ENCODE measurements at places on chromosomes 16 and 17. TPM values are rescaled to one million over a fixed set of nuclear protein-coding genes. Genes with fewer than 3 reads are reported as not detected.

DNA sequence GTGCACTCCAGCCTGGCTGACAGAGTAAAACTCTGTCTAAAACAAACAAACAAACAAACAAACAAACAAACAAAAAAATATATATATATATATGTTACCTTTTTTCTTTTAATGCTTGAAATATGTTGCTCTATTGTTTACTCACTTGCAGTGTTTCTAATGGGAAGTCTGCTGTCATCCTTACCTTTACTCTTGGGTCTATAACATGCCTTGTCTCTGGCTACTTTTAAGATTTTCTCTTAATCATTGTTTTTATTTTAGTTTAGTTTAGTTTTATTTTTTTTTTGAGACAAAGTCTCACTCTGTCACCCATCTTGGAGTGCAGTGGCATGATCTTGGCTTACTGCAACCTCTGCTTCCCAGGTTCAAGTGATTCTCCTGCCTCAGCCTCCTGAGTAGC lies 16.1 kb upstream of the TNRC6A start:
- DNase-seq = no peak

DNA sequence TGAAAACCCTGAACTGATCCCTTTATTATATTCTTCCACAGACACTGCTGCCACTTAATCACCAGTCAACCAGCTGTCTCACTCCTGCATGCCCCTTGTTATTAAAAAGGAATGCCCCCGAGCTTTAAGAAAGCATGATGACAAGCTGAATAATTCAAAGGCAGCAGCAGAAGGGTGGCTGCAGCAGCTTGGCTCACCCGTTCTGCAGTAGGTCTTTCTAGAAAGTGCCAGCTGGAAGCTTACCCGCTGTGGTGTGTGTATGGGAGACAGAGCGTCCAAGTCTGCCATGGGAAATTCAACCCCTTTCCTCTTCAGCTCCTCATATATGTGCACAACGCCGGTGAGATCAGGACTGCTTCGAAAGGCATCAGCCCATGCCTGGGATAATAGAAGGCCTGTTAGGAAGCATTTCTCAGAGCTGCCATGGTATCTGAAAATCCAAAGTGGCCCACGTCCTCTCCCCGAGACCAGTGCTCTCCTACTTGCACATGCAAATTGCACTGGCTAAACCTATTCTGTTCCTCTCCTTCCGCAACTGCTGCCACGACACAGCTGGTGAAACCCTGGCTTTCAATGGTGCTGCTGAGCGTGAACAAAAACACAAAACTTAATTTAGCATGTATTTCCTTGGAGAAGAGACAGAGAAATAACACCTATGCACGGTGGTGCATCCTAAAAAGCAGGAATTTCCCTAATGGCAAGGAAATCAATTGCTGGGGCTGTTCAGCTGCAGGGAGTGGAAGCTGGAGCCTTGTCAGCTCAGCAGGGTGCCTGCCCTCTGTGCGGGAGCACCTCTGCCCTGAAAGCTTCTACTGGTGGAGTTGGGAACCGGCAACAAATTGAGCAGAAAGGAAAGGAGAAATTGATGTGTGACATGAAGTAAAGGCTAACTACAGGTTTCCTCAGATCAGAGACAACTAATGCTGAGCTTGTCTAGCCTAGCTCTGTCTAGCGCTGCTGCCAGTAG lies 47.9 kb upstream of the SREBF1 start:
- peak; percentile 62 for DNase-seq

TUBG2 gene
- total RNA-seq = 1.1 TPM

DNA sequence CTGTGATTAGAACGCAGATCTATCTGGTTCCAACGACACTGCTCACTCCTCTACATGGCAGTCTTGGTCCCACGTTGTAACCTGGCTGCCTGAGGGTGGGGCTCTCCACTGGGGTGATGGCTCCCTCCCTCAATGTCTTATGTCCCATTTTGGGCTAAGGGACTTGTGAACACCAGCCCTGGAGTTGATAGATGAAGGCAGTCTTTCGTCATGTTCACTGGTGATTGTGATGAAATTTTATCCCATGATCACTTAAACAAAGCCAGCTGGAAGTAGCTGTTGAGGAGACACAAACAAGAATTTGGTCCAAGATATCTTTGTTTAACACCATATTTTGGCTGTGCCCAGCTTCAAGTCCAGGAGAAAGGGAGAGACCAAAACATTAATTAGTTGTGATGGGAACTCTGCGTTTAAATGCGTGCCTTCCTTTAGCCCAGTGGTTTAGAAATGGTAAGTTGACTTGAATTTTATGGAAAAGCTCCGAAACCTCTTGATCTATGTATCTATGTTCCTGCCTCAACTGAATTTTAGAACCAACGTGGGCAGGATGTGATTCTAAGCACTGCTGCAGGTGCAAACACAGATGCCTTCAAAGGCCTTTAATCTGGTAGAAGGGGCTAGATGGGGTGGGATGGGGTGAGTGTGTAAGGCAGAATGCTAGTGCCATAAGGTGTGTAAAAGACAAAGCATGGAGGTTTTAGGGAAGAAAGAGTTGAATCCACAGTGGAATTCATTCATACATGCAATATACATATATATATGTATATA lies 186.8 kb upstream of the IRX3 start:
- no peak for DNase-seq

KRT40 gene
- total RNA-seq = not detected

DHRS7C gene
- total RNA-seq = not detected

DNA sequence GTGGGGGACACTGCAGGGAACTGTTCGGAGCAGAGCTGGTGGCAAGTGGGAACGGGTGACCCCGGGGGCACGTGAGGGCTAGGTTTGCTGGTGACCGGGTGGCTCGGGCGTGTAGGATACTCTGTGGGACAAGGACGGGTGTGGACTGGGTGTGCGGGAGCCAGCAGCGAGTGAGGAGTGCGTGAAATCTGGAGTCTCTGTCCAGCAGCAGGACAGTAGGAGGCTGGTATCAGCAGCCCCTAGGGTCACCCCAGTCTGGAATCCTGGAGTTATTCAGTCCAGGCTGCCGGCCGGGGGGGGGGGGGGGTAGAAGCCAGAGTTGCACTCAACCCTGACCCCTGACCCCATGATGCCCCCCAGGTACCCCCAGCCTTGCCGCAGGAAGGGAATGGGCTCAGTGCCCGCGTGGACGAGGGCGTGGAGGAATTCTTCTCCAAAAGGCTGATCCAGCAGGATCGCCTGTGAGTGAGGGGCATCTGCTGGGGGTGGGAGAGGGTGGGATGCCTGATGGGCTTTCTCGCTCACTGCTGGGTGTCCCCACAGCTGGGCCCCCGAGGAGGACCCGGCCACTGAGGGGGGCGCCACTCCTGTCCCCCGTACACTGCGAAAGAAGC lies 6.2 kb downstream of the ACD start:
- DNase-seq = no peak

USB1 gene
- total RNA-seq = 27.1 TPM

DNA sequence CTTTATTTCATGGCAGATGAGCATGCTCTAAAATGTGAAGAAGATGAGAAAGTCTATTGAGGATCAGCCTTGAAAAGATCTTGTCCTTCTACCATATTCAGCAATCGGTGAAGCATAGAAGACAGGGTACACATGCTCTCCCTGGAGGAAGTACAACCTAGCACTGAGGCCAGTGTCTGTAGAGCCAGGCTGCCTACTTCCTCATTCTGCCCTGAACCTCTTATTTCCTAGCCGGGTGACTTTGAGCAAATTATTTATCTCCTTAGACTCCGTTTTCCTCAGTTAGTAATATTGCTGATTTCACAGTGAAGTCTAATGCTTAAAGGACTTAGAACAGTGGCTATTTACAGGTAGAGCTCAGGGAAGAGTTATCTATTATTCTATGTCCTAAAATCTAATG lies 58.4 kb downstream of the TMEM100 start:
- DNase-seq = no peak

DNA sequence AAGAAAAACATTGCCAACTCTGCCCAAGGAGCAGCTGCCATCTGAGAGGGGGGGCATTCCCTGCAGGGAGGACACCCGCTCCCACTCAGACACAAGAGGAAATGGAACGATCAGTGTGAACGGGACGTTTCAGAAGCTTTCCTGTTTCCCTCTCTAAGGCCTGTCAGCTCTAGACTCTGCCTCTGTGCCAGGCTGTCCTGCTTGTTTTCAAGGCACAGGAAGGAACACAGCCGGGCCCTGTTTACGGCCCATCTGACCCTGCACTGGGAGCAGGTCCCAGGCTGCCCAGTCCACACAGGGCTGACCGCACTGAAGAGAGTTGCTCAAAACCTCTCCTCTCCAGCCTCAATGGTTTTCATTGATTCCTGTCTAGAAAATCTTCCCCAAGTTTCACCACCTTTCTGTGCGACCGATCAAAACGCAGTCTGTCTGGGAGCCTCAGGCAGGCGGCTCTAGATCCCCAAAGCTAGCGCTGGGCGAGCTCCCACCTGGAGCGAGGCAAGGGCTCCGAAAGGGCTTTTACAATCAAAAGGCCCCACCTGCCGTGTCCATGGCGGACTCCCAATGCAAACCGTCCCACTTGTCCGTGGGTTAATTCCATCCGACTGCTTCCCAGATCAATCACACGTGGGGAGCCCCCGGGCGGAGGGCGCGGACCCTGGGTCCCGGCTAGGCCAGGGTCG lies 1.5 kb downstream of the PIEZO1 start:
- peak; percentile 98 for DNase-seq

DNA sequence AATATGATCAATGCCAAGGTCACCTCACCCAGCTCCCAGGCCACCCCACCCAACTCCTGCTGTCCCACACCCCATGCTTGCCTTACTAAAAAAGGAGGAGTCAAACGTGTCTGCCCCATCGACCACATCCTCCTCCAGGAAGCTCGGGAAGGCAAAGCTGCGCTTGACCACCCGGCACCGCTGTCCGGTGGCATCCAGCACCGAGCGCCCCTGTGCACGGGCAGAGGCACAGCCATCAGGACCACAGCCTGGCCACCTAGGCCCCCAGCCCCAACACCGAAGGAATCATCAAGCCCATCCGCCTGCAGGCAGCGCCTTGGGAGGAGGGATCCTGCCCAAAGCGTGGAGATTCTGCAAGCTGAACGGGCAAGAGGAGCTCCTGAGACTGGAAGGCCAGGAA lies 10.2 kb downstream of the AANAT start:
- DNase-seq = no peak

GUCY2D gene
- 0.06 TPM for total RNA-seq

- DNase-seq = no peak
Measured at GRCh38 chr16:14965328-14965727, 9.5 kb upstream of the PDXDC1 start.

DNA sequence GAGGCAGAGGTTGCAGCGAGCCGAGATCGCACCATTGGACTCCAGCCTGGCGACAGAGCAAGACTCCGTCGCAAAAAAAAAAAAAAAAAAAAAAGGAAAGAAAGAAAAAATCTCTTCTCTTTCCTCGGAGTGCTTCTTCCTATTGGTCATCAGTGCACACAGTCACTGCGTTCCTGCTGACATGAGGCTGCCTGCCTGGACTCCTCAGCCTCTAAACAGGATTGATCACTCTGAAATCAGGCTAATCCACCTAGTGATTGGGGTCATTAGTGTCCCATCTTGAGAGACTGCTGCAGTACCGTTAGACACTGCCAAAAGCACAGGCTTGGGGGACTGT lies 30.8 kb downstream of the PLCD3 start:
- DNase-seq = no peak

PTGES3L gene
- not detected for total RNA-seq

- DNase-seq = no peak
Measured at GRCh38 chr16:66377324-66377723, 10.8 kb downstream of the CDH5 start.

LCMT1 gene
- total RNA-seq = 87.4 TPM

DNA sequence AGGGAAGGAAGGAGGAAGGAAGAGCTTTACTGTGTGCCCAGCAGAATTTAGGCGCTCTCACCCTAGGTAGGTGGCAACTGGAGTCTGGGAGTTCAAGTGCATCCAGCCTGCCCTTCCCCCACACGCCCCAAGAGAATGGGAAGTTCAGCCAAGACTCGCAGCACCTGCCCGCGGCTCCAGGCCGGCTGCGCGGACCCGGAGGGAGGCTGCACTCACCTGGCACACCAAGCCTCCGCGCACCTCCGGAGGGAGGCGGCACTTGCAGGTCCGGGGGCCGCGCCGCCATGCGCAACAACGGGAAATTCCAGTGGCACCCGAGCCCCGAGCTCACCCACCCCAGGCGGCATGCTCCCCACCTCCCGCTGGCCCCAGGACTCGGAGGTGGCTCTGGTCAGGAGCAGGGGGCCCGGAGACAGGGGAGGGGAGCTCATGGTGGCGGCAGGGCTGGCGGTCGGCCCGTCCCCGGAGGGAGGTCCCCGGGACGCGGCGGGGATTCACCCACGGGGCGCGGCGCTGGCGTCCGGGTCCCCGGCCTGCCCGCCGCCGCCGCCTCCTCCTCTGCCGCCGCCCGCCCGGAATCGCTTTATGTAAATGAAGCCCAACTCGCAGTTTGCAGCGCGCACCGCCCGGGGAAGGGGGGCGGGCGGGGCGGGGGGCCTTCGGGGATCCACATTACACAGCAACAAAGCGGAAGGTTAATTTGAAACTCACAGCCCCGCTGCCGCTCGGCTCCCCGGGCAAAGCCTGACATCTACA lies at the start of gene ZFHX3:
ZFHX3 (minus strand) TSS at position 593 of the 756 bp plus-strand sequence. CDS start 87,983 bp downstream, outside the sequence.
- no peak for DNase-seq

MEIOC gene
- not detected for total RNA-seq

GRCh38 chr16:50025537-50025931 lies 509 bp downstream of the CNEP1R1 start:
- DNase-seq = no peak

CYB5D1 gene
- total RNA-seq = 10.0 TPM

DNA sequence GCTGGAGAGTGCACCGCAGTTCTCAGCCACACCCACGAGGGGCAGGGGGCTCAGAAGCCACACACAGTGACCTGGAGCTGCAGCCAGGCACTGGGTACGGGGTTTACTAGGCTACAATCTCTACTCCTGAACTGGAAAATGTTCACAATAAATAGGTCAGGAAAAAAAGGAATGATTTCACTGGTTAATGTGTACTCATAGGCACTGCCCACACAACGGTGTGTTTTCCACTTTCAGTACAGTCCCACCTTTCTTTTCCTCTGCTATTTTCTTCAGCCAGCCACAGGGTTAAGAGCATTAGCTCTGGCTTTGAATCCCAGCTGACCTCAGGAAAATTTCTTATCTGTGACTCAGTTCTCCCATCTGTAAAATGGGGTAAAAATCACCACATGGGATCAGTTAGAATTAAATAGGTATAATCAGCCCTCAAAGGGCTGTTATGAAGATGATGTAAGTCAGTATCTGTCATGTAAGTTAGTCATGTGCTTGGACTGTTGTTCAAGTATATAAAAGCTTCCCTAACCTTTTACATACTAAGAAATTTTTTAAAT lies 35.7 kb downstream of the ZCCHC14 start:
- no peak for DNase-seq

GRCh38 chr17:78166416-78166815 lies 2.0 kb upstream of the SYNGR2 start:
- DNase-seq = no peak

- no peak for DNase-seq
Measured at GRCh38 chr16:1012722-1013592, 31.4 kb downstream of the SOX8 start.

ABCA8 gene
- not detected for total RNA-seq
